ENCODE measurements at places on chromosomes 3 and 15. TPM values are rescaled to one million over a fixed set of nuclear protein-coding genes. Genes with fewer than 3 reads are reported as not detected.

The CCNB2 gene
- total RNA-seq, result 0.55 TPM

The MUC20 gene
- total RNA-seq, result 4.7 TPM

The CCR5 gene
- total RNA-seq, result 1.4 TPM

DNA sequence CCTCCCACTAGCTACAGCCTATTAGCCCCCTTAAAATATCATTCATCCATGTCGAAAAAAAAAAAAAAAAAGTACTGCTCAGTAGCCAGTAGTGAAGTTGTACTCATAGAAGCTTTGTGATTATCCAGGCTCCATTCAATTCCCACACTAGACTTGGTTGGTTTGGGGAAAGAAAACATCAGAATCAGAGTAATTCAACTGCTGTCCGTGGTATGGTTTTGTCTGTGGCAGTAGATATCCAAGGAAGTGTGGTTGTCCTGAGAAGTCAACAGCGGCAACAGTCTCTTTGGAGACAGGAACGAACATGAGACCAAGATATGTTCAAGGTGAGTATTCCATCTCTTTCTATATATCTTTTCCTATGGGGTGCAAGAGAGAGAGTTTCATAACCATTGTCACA is 99.2 kb downstream of the GOLIM4 start:
- DNase-seq, result no peak

DNA sequence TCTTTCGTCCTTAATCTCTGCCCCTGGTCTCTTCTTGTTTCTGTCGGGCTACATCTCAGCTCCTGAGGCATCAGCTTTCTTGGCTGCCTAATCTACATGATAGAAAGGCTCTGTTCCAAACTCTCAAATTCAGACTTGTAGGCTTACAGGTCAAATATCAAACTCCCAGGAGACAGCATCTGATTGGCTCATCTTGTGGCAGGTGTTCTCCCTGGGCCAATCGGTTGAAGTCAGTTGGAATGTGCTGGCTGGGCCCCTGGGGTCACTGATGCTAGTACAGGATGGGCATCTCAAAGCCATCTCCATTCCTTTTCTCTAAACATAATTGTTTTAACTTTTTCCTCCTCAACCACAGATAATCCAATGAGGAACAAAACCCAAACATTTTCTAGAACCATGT is 198.7 kb downstream of the CNTN3 start:
- no peak for DNase-seq

DNA sequence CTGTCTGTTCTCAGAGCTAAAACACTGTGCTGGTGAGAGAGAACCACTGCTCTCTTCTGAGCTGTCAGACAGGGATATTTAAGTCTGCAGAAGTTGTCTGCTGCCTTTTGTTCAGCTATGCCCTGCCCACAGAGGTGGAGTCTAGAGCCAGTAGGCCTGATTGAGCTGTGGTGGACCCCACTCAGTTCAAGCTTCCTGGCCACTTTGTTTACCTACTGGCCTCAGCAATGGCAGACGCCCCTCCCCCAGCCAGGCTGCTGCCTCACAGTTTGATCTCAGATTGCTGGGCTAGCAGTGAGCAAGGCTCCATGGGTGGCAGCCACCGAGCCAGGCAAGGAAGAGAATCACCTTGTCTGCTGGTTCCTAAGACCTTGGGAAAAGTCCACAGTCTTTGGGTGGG is 21.0 kb upstream of the CACNA1D start:
- no peak for DNase-seq

GRCh38 chr3:142945023-142945422 is 18.5 kb downstream of the PAQR9 start:
- DNase-seq, result no peak

- no peak for DNase-seq
These were observed 124.2 kb downstream of the EEFSEC start for GRCh38 chr3:128277378-128278069.
